ENCODE measurements at places on chromosomes 5 and 9.
A peak's percentile ranks its signal among the peaks of the same experiment; 100 is the strongest.

GRCh38 chr9:88418715-88419540 is 30.7 kb downstream of the SPIN1 start:
- peak; percentile 25 for DNase-seq

DNA sequence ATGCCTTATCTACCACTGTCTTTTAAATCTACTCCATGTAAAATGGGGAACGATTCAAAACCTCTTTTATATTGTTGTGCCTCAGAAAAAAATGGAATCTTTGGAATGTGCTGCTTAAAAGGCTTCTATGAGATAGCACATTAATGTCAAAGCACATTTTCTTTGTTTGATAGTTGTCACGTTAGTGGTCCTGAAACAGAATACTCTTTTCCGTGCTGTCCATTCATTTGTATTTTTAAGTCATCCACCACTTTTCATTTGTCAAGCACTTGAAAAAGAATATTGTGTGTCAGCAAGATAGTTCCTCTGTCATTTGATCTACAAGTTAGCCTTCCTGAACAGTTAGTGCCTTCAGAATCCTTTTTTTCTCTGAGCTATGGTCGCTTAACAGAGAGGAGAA is 246.9 kb downstream of the MAST4 start:
- no peak for DNase-seq

- no peak for DNase-seq
These were observed 211.4 kb downstream of the CWC27 start for GRCh38 chr5:64980176-64980575.

DNA sequence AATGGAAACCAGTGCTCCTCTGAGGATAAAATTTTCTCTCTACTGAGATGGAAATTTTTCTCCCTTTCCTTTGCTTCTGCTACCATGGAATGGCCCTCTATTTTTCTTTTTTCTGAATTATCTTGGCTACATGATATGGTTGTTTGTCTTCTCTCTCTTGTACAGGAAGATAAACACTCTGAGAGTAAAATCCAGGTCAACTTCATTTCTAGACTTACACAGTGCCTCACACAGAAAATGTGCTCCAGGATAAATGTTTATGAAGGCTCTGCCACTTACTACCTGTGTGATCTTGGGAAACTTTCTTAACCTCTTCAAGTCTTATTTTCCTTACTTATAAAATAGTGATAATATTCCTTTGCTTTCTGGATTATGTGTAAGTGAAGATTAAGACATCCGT is 153.9 kb downstream of the PRELID2 start:
- no peak for DNase-seq

GRCh38 chr9:74036549-74037231 is 460.4 kb upstream of the RORB start:
- DNase-seq, result no peak

DNA sequence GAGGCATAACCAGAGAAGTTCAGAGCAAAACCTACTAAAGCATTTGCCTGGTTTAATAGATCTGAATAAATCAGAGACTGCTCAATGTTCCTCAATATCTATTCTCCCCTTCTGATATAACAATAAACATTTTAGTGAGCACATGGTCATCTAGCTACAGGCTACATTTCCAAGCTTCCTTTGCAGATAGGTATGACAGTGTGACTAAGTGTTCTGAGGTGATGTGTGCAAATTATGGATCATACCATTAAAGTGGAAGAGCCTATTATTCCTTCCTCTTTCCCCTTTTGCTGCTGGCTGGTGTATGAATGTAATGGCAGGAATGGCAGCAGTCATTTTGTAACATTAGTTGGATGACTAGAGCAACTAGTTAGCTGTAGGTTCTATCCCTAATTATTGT is 285.8 kb upstream of the RASA1 start:
- DNase-seq, result no peak
